Activated T-cell treated with anti-CD3 and anti-CD28 coated beads, Interleukin-2, amount 50 U/mL, for 72 hours (primary cell): ENCODE measurements at places on chromosomes 6 and 20. TPM values are rescaled to one million over a fixed set of nuclear protein-coding genes. Genes with fewer than 3 reads are reported as not detected.

UST gene
- total RNA-seq: 3.7 TPM

SLC32A1 gene
- total RNA-seq: not detected

WFDC9 gene
- not detected for total RNA-seq

AGPAT4 gene
- 9.5 TPM for total RNA-seq

CUL7 gene
- 19.7 TPM for total RNA-seq

ALDH8A1 gene
- 1.8 TPM for total RNA-seq

PPP1R16B gene
- 143 TPM for total RNA-seq

RIPOR2 gene
- total RNA-seq: 69.7 TPM

EYA2 gene
- 0.12 TPM for total RNA-seq

CDSN gene
- not detected for total RNA-seq

DCDC2 gene
- not detected for total RNA-seq

PXDC1 gene
- total RNA-seq: 7.2 TPM

PI16 gene
- 0.14 TPM for total RNA-seq

HDAC2 gene
- total RNA-seq: 71.6 TPM

TP53TG5 gene
- total RNA-seq: 0.67 TPM

CCR6 gene
- 1.2 TPM for total RNA-seq

FRS3 gene
- total RNA-seq: 10.5 TPM

PLN gene
- total RNA-seq: not detected

SLC22A23 gene
- 1.5 TPM for total RNA-seq

CNBD2 gene
- 10.2 TPM for total RNA-seq

HLA-DOB gene
- total RNA-seq: 8.0 TPM

PROKR2 gene
- not detected for total RNA-seq

NEURL2 gene
- total RNA-seq: 2.1 TPM

TREM1 gene
- total RNA-seq: 1.5 TPM

FNDC11 gene
- 0.74 TPM for total RNA-seq

SSTR4 gene
- not detected for total RNA-seq

TTPAL gene
- 15.9 TPM for total RNA-seq

CDH26 gene
- total RNA-seq: 3.1 TPM
